ENCODE measurements at places on chromosomes 11 and 22. TPM values are rescaled to one million over a fixed set of nuclear protein-coding genes. Genes with fewer than 3 reads are reported as not detected.
A peak's percentile ranks its signal among the peaks of the same experiment; 100 is the strongest.

DNA sequence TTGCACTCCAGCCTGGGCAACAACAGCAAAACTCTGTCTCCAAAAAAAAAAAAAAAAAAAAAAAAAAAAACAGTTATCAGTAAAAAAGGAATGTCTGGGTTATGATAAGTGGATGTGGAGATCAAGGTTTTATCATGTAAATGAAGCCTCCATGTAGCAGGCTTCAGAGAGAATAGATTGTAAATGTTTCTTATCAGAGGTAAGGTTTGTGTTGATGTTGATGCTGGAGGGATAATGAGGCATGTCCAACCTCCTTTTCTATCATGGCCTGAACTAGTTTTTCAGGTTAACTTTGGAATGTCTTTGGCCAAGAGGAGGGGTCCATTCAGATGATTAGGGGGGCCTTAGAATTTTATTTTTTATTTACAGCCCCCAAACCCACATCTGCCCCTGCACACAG is 35.4 kb upstream of the TREH start:
- no peaks in the 10 kb centered on the region for H3K36me3 ChIP-seq
- H3K4me1 ChIP-seq, result no peaks in the 10 kb centered on the region
- no peak overlapping the region for H3K27ac ChIP-seq
- no peak overlapping the region for H3K4me3 ChIP-seq
- no peaks in the 10 kb centered on the region for H3K27me3 ChIP-seq

DNA sequence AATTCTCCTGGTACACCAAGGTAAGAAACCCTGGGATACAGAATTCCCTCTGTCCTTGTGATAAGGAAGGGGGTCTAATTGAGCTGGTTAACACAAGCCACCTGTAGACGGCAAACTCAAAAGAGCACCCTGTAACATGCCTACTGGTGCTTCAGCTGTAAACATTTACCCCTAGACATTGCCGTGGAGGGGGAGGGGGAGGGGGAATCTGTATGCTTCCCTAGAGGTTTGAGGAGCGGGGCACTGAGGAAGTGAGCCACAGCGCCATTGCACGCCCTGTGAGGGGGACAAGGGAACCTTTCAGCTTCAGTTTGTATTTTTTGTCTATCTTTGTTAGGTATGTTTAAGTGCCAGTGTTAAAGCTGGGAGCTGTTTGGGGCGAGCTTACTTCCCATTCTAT is 99.8 kb downstream of the AASDHPPT start:
- no peaks in the 10 kb centered on the region for H3K27me3 ChIP-seq
- no peaks in the 10 kb centered on the region for H3K4me1 ChIP-seq
- no peak overlapping the region for H3K4me3 ChIP-seq
- H3K27ac ChIP-seq, result no peak overlapping the region
- H3K36me3 ChIP-seq, result no peaks in the 10 kb centered on the region
- DNase-seq, result no peak

DNA sequence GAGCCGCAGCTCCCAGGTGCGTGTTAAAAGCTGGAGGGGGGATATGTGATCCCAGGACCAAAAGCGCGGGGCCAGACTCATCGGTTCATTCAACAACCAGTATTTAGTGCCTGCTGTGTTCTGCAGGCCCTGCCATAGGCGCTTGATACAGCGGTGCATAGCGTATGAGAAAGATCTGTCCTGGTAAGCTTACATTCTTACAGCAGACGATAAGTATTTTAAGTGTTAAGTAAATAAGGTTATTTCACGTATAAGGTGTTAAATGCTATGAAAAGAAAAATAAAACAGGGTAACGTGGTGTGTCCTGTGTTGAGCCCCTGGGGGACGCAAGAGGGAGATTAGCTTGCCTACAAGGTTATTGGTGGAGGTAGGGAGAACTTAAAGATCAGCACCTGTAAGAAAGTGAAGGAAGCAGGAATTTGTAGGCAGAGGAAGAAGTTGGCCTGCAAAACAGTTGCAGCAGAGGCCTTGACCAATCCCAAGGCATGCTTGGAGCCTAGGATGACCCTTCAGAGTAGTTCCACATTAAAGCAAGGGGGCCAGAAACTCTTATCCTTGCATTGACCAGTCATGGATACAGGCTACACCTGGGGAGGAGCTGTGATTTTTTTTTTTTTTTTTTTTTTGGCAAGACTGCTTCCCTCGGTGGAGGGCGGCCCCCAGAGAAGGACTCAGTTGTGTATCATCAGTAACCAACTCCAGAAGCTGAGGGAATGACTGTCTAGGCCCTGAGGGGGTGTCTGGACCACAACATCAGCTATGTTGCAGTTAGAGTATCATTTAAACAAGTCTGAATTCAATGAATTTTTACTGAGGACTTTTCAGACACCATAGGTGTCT is 487 bp upstream of the LIPT2 start:
- peak overlapping the region; percentile 80 for H3K4me3 ChIP-seq
- H3K36me3 ChIP-seq, result no peaks in the 10 kb centered on the region
- no peaks in the 10 kb centered on the region for H3K27me3 ChIP-seq

Gene THRSP
- not detected for total RNA-seq

Gene OR5L2
- total RNA-seq, result not detected
